ENCODE measurements at places on chromosomes 1 and 21.

DNA sequence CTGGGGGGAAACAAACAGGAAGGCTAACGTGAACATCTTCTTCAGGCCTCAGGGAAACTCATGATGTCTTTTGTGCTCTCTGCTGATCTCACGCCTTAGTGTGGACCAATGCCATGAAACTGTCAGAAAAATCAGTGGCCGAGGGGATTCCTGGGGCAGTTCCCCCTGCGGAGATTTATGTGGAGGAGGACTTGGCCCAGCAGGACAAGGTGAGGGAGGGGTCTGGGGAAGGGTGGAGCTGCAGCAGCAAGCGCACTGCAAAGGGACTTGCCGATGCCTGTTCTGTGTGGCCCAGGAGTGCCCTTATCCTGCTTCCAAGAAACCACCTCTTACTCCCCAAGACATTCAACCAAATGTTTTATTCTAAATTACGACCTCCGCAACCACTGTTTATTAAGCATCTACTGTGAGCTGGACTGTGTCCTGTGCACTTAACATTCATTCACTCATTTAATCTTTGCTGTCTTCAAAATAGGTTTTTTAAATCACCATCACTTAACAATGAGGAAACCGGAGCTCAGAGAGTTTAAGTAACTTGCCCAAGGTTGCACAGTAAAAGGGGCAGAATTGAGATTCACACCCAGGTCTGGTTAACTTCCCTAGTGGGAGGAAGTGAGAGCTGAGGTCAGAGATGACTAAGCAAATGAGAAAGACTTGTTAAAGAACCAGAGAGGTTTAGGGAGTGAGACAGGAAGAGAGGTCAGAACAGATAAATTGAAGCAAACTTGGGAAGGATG, 49.7 kb downstream of the FHAD1 start:
- DNase-seq = no peak

GRCh38 chr1:205802060-205802459, 10.9 kb downstream of the SLC41A1 start:
- DNase-seq = no peak

DNA sequence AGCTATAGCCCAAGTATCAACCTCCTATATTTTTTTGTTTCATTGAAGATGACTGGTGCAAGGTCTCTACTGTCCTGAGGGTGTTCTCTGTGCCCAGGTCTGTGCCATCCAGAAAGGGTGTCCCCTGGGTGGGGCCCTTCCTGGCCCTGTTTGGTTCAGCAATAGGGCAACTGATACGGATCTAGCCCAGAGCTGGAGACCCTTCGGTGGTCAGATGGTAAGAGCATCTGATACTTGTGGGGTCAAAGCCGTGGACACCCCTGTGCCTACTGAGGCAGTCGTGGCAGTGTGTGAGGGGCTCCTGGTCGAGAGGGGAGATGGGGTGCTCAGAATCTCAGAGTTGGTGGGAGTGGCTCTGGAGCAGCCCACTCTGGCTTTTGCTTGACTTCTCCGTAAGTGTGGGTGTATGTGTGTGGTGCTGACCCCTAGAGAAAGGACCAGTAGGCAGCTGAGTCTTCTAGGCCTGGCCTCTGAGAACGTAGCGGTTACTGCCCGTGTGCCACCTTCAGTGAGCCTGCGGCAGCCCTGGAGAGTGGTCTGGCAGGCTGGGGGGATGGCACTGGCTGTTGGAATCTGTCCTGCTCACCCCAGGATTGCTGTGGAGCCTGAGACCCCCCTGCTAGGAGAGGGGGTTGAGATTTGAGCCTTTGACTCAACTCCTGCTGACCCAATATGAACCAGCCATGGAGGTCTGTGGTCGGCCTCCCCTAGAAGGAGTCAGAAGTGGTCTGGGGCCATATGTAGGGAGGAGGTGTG, 2.7 kb downstream of the AMPD2 start:
- DNase-seq = no peak

GRCh38 chr1:145879775-145880174, 5.9 kb downstream of the ANKRD35 start:
- no peak for DNase-seq

DNA sequence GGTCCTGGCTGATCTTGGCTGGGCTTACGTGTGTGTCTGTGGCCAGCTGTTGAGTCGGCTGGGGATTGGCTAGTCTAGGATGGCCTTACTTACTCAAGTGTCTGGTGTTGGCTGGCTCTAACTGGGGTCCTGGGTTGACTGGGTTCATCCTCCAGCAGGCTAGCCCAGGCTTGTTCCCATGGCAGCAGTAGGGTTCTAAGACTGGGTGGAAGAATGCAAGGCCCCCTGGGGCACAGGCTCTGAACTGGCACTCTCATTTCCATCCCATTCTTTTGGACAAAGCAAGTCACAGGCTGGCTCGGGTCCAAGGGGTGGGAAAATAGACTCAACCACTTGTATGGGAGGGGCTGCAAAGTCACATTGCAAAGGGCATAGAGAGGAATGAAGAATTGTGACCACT, 7.9 kb upstream of the OPRD1 start:
- no peak for DNase-seq

GRCh38 chr1:101683561-101683960, 313.2 kb downstream of the OLFM3 start:
- peak; percentile 74 for DNase-seq

DNA sequence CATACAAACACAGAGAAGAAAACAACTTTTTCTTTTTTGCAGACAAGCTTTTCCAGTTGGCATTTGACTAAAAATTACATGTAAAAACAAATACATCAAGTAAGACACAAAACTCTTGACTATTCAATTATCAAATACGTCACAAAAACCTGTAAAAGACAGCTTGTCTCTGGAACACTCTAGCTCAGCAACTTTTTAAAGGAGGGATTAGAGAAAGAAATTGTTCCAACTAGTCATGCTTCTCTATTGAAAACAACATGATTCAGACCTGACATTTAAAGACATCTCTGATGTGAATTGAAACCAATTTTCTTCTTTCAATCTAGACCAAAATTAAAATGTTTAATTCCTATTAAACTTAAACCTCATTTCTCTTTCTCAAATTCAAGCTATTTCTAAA, 30.3 kb downstream of the SMYD3 start:
- DNase-seq = no peak

DNA sequence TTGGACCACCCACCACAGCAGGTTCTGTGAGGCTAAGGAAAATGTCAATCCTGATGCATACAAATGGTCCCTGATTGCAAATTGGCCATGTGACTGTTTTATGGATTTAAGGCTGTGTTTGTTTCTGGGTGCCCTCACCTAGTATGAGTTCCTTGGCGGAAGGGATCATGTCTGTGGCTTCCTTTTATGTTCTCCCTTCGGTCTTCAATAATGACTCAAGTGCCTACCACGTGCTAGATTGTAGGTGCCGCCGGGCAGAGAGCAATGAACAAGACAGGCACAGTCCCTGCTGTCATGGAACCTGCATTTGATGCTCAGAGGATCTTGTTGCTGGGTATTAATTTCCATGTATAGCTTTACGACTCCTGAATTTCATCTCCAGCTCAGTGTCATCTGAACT, 9.8 kb upstream of the VWA5B1 start:
- no peak for DNase-seq

DNA sequence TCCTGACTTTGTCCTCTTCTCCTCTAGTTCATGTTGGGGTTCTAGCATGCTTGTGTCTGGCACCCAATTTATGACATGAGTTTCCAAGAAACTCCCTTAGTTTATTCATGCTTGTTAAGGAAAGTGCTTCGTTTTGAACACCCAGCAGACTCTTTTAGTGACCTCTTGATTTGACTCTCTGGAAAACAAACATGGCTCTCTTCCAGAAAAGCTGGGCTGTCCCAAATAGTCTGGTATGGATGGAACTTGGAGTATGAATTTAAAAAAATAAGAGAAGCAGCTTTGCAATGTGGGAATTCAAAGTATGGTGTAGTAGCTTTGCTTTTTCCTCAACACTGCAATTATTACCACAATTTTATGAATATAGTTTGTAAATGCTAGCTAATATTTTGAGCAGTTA, 143.4 kb upstream of the C8B start:
- DNase-seq = no peak

- DNase-seq = no peak
These were observed 32.1 kb downstream of the CTNNBIP1 start for GRCh38 chr1:9877962-9878361.
